Testis (tissue), 5 donors: ENCODE measurements at places on chromosomes 2 and 18.

DNA sequence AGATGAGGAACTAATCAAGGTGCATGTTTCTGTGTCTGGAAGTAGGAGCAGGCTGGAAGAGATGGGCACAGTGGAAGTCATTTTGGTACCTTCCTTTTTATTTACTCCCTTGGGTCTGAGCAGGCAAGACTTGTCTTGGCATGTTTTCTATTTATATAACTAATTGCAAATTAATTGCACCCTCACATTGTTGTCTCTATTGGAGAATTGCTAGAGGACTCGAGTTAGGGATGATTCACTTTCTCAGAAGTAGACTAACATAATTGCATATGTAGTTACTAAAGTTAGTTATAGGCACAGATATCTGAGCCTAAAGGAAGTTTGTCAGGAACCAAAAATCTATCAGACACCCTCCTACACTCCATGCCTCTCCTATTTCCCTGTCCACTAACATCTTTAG lies 92.8 kb upstream of the NRP2 start:
- H3K27ac ChIP-seq = no peak overlapping the region
- no peaks in the 10 kb centered on the region for H3K4me1 ChIP-seq
- no peak for DNase-seq

DNA sequence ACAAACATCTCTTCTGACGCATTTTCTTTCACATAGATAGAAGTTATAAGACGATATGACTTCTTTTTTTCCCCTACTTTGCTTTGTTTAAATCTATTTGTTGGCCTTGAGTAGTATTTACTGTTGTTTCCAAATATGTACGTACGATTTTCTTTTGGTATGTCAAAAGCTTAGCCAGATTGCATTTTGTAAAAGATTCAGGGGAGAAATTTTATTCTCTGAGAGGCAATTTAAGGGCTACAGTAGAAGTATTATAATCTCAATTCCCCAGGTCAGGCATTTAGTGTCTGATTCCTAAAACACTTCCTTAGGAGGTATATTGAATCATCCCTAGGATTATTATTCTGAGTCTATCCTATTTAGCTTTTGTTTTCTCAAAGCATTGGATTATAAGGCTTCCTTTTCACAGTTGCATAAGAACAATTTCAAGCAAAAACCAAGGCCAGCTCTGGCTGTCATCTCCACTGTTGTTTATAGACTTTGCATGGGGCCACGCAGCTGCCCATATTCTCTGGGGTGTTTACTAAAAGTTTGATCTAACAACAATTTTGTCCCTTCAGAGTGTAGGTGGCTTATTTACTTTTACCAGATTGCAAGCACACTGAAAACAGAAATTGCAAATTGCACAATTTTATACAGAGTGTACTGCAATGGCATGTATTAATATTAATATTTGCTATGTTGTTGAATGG lies 33.6 kb upstream of the GCG start:
- no peak for DNase-seq
- no peak overlapping the region for H3K4me3 ChIP-seq
- no peaks in the 10 kb centered on the region for H3K27me3 ChIP-seq
- no peaks in the 10 kb centered on the region for H3K4me1 ChIP-seq
- H3K27ac ChIP-seq = no peak overlapping the region

GRCh38 chr2:69390471-69390870 lies 3.4 kb upstream of the GFPT1 start:
- no peak for DNase-seq
- H3K27me3 ChIP-seq = no peaks in the 10 kb centered on the region
- H3K4me3 ChIP-seq = no peak overlapping the region

DNA sequence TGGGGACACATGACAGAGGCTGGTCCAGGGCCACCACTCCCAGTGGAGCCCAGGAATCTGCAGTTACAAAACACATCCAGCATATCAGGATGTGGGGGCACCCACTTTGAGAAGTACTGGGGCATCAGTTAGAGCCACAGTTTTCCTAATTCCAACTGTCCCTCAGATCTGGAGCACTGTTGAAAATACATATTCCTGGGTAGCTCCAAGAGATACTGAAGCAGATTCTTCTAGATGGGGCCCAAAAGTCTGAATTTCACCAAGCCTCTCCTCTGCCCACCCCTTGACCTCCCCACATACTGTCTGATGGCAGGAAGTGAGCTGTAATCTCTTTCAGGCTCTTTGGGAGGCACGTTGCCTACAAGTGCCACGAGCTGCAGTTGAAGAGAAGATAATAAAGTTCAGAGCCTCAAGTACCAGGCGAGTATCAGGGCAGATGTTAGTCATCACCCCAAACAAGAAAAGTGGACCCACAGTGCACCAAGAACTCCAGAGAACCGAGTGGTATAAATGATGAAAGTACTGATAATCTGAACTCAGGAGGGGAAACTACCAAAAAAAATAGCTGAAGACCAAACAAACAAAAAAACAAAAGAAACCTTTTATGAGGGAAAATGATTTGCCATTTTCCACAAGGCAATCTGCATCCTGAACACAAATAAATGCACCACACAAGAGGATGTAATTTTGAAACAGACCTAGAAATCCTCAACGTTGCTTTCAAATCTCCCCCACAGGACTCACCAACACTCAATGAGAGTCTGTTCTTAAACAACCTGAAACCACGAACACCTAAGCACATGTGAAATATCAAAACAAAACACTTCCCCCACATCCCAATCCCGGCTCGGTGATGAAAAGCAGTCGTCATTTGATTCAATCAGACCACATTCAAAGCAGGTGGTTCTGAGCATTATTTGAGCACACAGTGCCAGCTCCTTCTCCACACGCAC lies 98.7 kb downstream of the TCF4 start:
- no peaks in the 10 kb centered on the region for H3K27me3 ChIP-seq
- no peak overlapping the region for H3K27ac ChIP-seq
- H3K4me1 ChIP-seq = peaks cover 4% of the 10 kb centered on the region
- H3K36me3 ChIP-seq = no peaks in the 10 kb centered on the region
- no peak for DNase-seq
- no peak overlapping the region for H3K4me3 ChIP-seq

DNA sequence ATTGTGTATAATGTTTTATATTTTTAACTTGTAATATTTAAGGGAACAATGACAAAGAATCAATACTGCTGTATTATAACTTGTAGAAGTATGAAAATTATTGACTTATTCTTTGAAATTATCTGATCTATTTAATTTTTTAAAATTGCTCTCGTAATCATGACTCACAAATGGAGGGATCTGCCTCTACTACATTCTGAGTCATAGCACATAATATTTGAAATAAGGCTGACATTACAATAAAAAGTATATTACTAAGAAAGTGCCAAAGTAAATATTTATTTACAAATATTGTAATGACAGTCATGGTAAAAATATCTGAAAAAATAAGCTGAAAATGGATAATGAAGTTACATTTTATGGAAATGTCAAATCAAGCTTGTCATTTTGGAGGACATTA lies 1144.6 kb upstream of the CDH2 start:
- no peaks in the 10 kb centered on the region for H3K27me3 ChIP-seq
- no peaks in the 10 kb centered on the region for H3K36me3 ChIP-seq
- no peaks in the 10 kb centered on the region for H3K4me1 ChIP-seq
- no peak for DNase-seq

DNA sequence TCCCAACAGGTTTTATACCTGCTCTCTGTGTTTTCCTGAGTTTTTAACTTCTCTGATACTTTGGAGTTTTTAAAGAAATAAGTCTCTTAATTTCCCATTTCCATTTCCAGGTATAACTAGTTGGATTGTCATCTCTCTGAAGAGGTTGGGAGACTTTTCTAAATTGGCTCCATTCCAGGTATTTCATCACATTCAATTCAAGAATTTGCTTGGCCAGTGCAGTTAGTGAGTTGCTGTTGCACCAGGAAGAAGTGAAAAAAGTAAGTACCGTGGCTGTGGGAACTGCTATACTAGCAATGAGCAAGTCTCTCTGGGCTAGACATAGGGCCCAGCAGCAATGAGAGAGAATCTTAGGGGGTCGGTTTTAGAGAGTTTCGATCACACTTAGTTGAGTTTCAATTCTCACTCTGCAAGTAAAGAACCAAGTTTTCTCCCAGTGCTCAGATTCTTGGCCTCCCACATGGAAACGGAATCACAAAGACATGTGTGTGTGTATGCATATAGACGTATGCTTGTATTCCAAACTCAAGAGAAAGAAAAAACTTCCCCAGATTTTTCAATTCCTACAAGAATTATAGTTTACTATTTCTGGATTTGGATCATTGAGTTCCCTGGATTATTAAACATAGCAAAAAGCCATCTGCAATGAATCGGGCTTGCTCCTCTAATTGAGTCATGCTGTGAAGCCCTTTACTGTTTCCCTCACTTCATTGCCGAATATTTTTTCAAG lies 894.4 kb downstream of the BCL11A start:
- H3K27ac ChIP-seq = no peak overlapping the region
- no peak for DNase-seq
- no peaks in the 10 kb centered on the region for H3K27me3 ChIP-seq
- no peaks in the 10 kb centered on the region for H3K36me3 ChIP-seq

DNA sequence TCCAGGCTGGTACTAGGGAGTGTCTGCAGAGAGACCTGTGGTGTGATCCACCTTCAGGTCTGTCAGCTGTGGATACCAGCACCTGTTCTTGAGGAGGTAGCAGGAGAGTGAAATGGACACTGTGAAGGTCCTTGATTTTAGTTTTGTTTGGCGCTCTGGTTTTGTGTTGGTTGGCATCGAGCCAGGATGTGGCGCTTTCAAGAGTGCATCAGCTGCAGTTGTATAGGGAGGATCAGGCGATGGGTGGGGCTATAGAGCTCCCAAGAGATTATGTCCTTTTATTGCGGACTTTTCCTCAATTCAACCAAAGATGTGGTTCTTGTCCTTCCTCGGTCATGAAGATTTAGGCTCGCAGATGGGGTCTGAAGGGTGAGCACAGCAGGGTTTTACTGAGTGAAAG lies 37.5 kb downstream of the SLC39A10 start:
- no peaks in the 10 kb centered on the region for H3K27me3 ChIP-seq
- DNase-seq = no peak
- H3K4me3 ChIP-seq = no peak overlapping the region
- H3K27ac ChIP-seq = no peak overlapping the region

DNA sequence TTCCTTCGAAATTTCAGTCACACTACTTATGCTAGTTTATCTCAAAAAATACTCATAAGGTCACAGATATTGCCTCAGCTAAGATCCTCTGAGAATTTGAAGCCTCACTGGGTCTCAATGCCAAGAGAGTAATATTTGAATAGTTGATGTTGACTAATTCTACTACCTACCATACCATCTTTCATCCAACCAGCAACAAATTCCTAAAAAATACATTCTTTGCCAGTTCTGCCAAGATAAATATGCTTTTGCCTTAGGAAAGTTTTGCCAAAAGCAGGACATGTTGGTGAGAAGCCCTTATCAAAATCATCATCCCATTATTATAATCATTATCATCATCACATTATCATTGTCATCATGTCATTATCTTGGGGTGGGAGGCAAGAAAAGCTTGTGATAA lies 544.6 kb upstream of the ZEB2 start:
- no peak overlapping the region for H3K27ac ChIP-seq
- H3K4me3 ChIP-seq = no peak overlapping the region
- H3K36me3 ChIP-seq = no peaks in the 10 kb centered on the region
- peaks cover 6% of the 10 kb centered on the region for H3K4me1 ChIP-seq

- H3K4me3 ChIP-seq = no peak overlapping the region
- DNase-seq = no peak
- H3K27me3 ChIP-seq = no peaks in the 10 kb centered on the region
- peaks cover 15% of the 10 kb centered on the region for H3K4me1 ChIP-seq
- H3K27ac ChIP-seq = no peak overlapping the region
Measured at GRCh38 chr2:46643493-46643892, 164.1 kb downstream of the TMEM247 start.

DNA sequence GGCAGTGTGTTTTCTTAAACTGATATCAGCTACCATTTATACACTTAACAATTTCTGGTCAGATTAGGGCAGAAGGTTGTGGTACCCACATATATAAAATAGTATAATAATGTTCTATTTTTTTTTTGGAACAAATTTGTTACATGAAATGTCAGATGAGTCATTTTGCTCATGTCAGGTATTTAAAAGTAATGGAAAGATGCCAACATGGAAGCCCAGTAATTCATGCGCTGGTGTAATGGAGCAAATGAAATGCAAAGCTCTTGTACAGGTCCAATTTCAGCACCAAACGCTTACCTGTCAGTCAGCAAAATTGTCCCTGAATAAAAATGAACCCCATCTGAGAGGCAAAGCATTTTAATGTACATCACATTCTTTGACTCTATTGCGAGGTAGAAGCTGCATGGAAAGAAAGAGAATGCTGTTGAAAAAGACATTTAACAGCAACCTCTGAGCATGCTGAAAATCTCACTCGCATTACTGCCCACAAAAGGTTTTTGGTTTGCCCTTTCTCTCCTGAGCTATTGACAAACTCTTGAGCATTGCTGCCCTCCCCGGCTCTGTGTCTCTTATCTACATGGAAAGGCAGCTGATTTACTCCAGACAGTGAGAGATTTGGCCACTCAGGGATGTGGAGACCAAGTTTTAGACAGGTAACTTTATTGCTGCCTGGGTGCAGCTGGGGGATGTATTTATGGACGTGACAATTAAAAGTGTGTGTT lies 217.5 kb downstream of the CAMKMT start:
- H3K36me3 ChIP-seq = no peaks in the 10 kb centered on the region
- H3K4me1 ChIP-seq = no peaks in the 10 kb centered on the region
- H3K27me3 ChIP-seq = no peaks in the 10 kb centered on the region
- H3K27ac ChIP-seq = no peak overlapping the region
- H3K4me3 ChIP-seq = no peak overlapping the region
- no peak for DNase-seq

GRCh38 chr18:5068851-5069250 lies 128.2 kb downstream of the AKAIN1 start:
- H3K4me1 ChIP-seq = no peaks in the 10 kb centered on the region
- no peak for DNase-seq
- H3K27ac ChIP-seq = no peak overlapping the region
